ENCODE measurements at places on chromosomes 16 and 17. TPM values are rescaled to one million over a fixed set of nuclear protein-coding genes. Genes with fewer than 3 reads are reported as not detected.

- DNase-seq: no peak
These were observed 734 bp downstream of the ARHGDIG start for GRCh38 chr16:280991-281659.

DNA sequence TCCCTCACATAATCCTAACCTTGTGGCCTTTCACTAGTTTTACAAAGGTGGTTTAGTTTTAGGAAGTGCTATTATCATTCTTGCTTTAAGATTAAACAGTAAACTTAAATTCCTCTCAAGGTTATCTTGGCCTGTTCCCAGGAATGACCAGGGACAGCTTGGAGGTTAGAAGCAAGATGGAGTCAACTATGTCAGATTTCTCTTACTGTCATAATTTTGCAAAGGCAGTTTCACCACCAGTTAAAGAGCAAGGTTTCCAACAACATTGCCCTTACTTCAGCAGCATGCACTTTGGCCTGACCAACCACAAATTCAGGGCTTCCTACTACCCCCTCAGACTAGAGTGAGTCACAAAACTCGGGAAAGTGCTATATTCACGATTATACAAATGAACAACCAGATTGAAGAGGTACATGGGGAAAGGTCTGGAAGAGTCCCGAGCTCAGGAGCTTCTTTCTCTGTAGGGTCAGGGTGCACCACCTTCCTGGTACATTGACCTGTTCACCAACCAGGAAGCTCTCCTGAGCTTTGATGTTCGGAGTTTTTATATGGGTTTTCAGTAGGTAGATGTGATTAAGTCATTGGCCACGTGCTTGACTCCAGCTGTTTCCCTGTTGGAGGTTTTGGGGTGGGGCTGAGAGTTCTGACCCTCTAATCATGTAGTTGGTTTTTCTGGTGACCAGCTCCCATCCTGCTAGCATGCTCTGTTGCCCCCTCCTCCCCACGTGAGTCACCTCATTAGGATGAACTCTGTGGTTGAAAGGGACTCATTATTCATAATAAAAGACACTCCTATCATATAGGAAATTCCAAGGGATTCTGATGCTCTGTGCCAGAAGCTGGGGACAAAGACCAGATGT is 19.4 kb downstream of the RHOT1 start:
- no peak for DNase-seq

DNA sequence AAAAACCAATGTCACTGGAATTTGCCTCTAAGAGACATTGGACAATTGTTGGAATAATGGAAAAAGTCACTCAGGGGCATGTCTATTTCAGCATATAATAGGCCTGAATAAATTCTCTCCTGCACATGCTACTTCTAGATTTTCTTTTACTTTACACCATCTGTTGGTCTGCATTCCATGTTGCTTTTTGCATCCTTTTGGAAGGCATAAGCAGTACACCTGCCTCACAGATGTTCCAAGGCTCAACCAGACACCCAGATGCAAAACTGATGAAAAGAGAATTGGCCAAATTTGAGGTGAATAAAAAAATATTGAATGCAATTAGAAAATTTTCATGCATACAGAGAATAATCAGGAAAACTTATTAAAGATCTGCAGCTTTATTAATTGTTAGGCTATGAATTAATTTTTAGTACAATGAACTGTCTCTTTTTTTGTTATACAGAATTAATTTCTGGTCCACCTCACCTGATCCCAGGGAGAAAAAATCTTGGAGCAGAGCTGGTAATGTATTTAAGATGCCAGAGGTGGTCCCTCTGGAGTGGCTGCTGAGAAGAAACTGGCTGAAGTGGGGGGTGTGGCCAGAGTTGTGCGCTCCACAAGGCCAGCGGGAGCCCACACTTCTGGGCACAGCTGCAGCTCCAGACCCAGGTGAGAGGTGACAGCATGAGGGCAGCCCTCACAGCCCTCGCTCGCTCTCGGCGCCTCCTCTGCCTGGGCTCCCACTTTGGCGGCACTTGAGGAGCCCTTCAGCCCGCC is 778.6 kb downstream of the CDH11 start:
- no peak for DNase-seq

DNA sequence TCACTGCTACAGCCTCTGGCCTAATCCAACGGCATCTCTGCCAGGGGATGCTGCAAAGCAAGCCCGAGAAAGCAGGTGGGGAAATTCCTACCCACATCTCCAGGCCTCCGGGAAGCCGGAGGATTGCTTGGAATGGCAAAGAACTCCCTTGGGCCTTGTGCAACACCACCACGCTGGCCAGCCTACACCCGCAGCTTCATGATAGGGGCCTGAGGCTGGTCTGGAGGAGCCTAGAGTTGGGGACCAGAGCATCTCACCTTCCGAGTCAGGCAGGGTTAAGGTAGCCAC is 20.3 kb downstream of the GGA3 start:
- no peak for DNase-seq

- no peak for DNase-seq
These were observed 50.3 kb downstream of the SNTB2 start for GRCh38 chr16:69237296-69237695.

- DNase-seq: no peak
These were observed 24.4 kb upstream of the WSCD1 start for GRCh38 chr17:6045621-6046357.

DNA sequence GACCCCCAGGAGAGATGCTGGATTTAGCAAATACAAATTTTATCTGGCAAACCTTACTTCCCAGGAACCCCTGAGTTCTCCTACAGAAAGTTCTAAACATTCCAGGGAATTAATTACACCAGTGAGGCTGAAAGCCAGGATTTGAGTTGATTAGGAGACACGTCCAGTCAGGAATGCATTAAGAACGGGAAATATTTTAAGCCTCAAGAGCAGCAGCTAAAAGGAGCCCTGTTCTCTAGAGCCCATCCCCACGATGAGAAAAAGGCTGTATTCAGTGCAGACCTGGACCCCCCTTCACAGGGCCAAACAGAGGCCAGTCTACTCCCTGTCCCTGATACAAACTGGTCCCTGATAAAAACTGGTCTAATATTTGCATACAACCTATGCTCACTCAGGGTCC is 55.0 kb downstream of the VAT1L start:
- DNase-seq: no peak

- no peak for DNase-seq
These were observed 44.0 kb upstream of the CAPN15 start for GRCh38 chr16:483341-484075.

- DNase-seq: peak; percentile 92
These were observed 39.8 kb upstream of the RASD1 start for GRCh38 chr17:17535957-17536356.

DNA sequence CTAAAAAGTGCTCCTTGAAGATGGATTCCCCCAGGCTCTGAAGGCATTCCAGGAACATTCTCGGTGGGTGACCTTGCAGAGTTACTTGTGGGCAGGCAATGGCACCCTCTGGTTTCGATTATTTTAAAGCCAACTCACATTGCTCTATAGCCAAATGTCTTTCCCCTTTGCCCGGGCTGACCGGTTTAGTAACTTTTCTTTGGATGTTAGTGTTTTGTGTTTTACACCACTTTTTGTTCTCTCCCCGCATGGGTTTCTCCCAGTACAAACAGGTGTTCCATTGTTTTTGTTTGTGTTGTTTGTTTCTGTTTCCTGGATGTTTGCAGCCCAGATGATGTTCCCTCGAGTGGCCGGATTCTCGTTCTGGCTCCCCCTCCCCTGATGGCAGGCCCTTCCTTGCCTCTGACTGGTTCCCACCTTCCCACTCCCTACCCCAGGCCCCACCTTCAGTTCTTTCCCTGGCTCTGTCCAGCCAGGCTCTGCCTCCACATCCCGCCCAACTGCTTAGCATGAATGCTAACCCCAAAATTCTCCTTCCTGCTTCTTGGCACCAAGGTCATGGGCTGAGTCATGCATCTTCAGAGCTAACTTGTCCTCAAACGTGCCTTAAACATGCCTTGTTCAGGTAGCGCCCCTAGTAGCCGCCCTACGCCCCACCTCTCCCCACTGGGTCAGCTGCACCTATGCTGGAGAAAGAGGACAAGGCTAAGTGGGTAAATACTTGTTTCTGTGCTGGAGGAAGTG is 40.6 kb downstream of the ELAC2 start:
- DNase-seq: no peak

DNA sequence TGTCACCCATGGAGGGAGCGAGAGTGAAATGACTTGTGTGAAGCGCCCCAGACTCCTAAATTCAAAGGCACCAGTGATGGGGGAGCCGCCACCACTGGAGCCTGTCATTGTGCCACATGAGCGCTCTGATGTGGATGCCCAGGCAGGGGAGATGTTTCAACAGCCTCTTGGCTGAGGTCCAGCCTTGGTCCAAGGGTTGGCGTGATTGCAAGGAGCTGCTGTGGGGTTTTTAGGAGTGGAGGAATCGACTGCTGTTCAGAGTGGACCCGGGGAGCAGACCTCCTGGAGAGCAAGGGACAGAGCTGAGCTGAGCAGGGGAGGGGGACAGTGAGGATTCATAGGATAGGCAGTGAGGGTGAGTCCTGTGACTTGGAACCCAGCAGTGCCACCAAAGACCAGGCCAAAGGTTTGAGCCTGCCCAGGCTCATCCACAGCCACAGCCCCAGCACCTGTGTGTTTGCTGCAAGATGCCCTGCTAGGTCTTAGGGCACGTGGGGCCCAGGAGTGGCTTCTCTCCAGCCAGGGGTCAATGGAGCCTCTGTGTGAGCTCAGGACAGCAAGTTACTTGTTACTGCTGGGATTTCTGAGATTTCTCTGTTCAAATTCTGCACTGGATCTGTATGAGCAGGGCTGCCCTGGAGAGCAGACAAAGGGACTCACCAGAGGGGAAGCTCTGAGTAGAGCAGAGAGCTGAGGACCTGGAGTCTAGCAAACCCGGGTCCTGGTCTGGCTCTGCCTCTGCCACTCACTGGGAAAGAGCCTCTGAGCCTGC is 20.3 kb downstream of the RHBDL3 start:
- no peak for DNase-seq

GRCh38 chr16:86925067-86925791 is 346.9 kb downstream of the FOXL1 start:
- no peak for DNase-seq

- DNase-seq: no peak
These were observed 85.5 kb upstream of the CDYL2 start for GRCh38 chr16:80889779-80890359.

DNA sequence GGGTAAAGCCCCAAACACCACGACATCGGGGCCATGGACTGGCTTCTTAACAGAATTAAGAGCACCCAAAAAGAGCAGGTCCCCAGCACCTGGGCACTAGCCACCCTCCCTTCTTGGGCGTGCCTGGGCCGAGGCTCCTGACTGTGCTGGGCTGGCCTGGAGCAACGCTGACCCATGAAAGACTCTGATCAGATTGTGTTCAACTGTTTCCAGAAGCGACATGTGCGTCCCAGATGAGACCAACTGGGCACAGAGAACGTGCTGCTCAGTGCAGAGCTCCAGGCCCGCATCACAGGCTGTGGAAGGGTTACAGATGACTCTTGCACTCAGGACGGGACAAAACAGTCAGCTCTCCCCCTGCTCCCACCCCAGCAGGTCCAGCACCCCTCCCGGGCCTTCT is 100.7 kb downstream of the KCNJ12 start:
- DNase-seq: no peak

GRCh38 chr17:82059272-82060000 is 6.2 kb downstream of the DUS1L start:
- DNase-seq: no peak

DNA sequence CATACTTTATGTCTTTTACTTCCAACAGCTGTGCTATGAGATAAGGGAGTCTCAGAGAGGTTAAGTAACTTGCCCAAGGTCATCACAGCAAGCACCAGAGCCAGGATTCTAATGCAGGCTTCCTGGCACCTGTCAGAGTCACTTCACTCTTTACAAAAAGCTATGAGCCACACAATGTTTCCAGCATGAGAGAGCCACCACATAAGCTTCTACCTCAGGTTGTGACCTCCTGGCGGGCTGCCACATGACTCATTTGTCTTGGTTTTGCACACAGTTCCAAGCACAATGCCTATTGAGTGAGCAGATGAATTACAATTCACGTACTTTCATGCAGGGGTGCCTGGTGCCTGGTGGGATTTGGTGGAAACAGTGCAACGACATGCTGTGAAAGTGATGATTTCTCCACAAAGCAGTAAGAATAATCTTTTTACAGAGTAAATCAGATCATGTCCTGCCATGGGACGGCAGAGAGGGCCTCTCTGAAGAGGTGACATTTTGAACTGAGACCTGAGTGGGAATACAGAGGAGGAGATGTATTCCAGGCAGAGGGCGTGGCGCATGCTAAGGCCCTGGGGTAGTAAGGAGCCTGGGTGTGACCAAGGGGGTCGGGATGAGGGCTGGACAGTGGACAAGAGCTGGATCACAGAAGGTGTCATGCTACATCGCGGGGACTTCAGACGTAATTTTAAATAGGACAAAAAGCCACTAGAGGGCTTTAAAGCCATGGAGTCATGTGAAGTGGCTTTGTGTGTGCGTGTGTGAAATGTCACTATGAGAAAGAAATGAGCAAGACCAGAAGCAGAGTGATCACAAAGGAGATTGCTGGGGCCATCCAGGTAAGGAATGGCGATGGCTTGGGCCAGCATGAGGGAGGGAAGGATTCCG is 53.4 kb downstream of the CACNG3 start:
- DNase-seq: no peak

DNA sequence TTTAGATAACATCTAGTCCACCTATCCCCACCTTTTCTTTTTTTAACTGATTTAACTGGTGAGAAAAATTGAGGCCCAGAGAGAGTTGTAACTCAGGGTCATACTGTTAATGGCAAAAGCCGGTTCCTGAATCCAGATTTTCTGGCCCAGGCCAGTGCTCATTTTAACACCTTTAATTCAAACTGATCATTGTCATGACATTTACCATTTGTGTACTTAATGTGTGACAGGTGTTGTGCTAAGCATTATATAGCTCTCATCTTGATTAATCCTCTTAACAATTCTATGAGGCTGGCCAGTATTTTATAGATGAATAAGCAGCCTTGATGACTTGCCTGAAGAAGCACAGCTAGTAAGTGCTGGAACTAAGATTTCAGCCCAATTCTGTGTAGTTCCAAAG is 14.4 kb downstream of the RHOT1 start:
- no peak for DNase-seq

DNA sequence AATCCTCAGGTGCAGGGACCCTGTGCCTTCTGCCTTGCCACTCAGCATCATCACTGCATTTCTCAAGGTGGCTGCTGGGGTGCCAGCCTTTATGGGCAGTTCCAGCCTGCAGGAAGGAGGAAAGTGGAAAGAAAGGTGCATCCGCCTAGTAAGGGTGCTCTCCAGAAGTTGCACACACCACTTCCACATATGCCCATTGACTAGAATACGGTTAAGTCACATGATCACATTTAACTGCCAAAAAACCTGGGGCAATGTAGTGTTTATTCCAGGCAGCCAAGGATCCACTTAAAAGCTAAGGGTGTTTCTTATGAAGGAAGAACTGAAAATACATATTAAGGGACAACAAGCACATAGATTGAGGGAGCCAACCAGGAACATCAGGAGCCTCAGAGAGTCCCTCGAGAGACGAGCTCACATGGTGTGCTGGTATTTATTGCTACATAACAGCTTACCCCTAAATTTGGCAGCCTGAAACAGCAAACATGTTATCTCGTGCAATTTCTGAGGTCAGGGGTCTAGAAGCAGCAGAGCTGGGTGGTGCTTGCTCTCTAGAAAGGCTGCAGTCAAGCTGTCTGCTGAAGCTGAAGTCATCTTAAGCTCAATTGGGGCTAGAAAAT is 52.0 kb upstream of the MMP2 start:
- no peak for DNase-seq

ITGAD gene
- total RNA-seq: not detected

MT1E gene
- total RNA-seq: 173 TPM

TPSD1 gene
- not detected for total RNA-seq

PYY gene
- total RNA-seq: 3.2 TPM

DLX3 gene
- total RNA-seq: 0.27 TPM
